ENCODE measurements at places on chromosomes 2 and 18. TPM values are rescaled to one million over a fixed set of nuclear protein-coding genes. Genes with fewer than 3 reads are reported as not detected.

The IL37 gene
- total RNA-seq: not detected

The CXCR1 gene
- 0.12 TPM for total RNA-seq

The KRTCAP3 gene
- 6.9 TPM for total RNA-seq

The TOGARAM2 gene
- total RNA-seq: 0.16 TPM

The MEP1B gene
- not detected for total RNA-seq

The VWA3B gene
- total RNA-seq: not detected

The FASTKD1 gene
- 39.9 TPM for total RNA-seq

The CRYGC gene
- total RNA-seq: not detected

All from MCF 10A (cell line).